ENCODE measurements at places on chromosomes 2 and 18.
A peak's percentile ranks its signal among the peaks of the same experiment; 100 is the strongest.

DNA sequence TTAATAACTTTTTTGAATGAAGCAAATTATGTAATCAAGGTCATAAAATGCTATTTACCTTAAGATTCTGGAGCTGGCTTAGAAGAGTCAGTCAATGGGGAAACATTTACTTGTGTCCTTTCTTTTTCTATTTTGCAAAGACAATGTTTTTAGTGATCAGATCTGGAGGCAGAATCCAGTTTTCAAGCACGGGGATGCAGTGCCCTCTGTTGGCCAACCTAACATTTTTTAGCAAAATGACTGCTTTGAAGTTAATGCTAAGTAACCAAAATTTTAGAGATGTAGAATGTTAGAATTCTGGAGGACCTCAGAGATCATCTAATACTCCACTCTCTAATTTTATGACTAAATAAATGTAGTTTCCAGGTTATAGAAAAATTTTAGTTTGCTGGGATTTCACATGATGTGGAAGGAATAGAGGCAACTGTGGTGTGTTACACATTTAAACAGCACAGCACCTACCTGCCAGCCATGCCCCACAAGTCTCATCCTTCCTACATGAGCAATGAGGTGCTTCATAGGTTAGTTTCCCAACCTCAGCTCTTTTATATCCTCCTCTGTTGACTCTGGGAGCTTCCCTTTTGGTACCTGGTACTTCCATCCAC lies 23.6 kb upstream of the SLC9A4 start:
- no peak for DNase-seq

DNA sequence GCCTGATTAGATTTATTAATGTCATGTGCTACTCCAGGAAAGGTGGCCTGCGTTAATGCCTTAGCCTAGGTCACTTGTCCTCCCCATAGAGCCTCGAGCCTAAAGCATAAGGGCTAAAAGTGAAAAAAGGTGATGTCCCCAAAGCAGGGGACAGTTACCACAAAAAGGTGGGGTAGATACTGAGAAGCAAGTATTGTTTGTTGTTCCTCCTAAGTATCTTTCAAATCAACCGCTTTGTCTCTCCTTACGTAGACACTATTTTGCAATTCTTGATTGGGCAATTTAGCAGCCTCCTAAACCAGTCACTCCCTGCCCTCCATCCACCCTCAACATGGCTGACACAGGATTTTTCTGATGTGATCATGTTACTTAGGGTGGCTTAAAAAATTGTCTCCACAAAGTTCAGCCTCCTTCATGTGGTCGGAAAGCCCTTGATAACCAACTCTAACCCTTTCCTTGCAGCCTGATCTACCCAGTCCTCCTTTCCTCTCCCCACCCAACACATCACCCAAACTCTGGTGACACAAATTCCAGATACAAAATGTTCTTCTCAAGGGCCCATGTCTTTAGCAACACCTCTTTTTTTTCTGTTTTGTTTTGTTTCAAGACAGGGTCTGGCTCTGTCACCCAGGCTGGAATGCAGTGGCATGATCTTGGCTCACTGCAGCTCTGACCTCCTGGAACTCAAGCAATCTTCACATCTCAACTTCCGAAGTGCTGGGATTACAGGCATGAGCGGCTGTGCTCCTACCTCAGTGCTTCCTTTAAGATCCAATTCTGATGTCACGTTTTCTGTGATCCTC lies 6.9 kb downstream of the INHA start:
- DNase-seq, result peak; percentile 12

GRCh38 chr2:56505885-56506284 lies 322.1 kb downstream of the CCDC85A start:
- DNase-seq, result no peak

DNA sequence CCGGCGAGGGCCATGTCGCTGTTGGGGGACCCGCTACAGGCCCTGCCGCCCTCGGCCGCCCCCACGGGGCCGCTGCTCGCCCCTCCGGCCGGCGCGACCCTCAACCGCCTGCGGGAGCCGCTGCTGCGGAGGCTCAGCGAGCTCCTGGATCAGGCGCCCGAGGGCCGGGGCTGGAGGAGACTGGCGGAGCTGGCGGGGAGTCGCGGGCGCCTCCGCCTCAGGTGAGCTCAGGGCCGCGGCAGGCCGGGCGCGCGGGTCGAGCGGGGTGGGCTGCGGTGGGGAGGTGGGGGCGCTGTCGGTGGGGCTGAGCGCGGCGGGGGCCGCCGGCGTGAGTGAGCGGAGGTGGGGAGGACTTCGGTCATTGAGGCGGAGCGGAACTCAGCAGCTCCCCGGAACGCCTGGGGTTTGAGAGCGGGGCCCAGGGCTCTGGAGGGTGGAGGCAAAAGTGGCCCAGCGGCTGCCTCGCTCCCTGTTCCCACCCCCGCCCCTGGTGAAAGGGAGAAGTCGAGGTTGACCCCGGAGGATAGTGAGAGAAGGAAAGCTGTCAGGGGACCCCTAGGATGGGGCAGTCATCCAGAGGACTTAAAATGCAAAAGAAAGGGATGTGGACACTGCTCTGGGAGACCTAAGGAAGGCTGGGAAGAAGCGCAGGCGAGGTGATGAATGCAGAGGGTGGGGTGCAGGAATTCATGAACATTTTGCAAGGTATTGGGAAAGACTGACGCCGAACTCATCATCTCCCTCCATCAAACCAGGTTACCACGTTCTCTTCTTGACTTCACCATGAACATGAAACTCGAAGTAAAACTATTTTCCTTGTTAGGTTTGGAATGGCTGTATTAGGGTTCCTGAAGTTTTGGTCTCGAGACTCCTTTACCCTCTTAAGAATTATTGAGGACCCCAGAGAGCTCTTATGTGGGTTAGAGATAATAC lies 633 bp downstream of the MALT1 start:
- DNase-seq, result no peak

DNA sequence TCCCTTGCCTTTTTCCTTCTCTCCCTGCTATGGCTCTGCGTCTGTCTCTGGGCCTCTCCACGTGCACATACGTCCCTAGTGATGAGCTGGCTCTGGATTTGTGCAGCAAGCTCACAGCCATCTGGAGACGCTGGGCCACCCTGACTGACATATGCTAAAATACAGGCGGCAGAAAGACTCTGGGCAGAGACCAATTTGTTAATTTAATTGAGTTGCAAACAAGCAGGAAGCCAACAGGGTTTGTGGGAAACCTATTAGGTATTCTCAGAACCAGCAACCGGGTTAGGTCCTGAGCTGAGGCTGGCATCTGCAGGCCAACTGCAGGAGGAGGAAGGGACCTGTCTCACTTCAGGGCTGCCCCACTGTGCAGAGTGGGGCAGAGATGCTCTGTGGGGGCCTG lies 53.5 kb upstream of the SMAD2 start:
- no peak for DNase-seq

DNA sequence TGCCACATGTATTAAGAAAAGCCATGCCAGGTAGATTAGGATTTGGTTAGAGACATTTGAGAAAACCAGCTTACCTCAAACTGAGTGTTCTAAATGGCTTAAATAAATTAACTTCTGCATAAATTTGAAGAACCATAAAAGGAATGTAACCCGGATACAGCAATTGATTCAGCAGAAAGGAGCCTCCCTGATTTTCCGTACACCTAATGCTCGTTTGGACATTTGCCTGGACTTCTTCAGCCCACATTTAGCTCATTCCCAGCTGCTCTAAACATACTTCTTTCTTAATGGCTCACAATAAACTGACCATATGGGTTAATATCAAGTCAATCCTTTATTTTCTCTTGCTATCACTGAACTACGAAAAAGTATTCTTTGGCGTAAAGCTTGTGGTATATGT lies 392.4 kb downstream of the ZNF516 start:
- no peak for DNase-seq

DNA sequence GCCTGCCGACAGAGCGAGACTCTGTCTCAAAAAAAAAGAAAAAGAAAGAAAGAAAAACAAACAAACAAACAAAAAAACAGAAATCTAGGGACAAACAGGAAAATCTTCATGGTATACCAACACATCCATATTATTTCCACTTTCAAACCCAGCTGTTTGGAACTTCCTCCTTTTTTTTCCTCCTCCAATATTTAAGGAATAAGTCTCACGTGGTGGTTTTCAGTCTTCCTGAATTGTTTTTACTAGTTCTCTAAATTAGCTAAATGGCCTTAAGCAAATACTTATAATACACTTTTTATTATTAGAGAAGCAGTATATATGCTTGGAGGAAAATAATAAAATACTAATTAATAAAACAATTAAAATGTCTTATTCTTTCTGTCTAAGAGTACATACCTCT lies 48.7 kb upstream of the GLS start:
- DNase-seq, result no peak

GRCh38 chr2:105385731-105386540 lies 12.9 kb downstream of the FHL2 start:
- no peak for DNase-seq

DNA sequence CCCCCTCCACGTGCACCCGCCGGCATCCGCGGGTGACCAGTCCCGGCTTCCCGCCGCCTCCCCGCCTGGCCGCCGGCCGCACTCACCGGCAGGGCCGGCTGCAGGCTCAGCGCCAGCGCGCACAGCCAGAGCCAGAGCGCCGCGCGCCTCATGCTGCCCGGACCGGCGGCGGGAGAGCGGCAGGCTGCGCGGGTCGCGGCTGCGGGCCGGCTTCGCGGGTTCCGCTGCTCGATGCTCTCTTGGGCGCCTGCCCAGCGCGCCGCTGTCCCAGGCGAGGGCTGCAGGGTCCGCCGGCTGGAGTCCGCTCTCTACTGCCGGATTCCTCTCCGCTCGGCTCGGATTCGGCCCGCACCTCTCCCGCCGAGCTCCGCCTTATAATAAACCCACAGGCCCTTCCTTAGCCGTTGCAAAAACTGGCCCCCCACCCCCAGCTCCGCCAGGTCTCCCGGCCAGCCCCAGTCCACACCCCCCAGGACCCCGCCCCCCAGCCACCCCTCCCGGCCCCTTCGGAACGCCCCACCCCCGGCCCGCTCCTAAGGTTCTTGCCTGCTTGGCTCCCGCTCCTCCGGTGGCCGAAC lies at the start of gene SDC1:
TSS of gene SDC1 (minus strand) at position 415 of the 578 bp plus-strand sequence. CDS start at position 152, 263 bp downstream.
- peak; percentile 57 for DNase-seq

GRCh38 chr2:23713351-23713750 lies 213.6 kb downstream of the ATAD2B start:
- DNase-seq, result no peak

DNA sequence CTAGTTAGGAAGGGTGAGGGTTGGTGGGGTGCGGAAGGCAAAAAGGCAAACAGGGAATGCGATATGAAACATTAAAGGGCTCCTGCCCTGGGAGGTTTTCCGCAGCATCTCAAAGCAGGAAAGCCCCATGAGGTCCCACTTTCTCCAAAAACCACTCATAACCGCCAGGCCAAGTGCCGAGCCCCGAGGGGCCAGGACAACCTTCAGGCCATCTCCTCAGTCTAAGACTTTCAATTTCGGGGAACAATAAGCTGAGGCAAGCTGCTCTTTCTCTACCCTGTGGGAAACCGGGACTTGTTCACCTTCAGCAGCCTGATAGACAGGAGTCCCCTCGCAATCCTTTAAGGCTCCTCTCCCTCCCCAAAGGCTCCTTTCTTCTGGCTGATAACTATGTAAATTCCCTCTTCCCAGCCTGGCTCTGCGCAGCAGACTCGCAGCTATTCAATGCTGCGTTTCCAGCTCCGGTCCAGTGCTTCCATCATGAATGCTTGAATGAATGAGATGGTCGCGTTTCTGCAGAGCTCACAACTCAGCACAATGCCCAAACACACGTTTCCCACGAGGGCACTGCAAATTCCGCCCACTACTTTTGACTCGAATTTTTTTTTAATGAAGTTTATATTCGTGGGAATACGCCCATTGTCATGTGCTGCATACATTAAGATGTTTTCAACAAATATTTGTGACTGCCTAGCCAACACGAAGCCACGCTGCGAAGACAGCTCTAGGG lies 1.4 kb downstream of the LAMA1 start:
- peak; percentile 14 for DNase-seq

DNA sequence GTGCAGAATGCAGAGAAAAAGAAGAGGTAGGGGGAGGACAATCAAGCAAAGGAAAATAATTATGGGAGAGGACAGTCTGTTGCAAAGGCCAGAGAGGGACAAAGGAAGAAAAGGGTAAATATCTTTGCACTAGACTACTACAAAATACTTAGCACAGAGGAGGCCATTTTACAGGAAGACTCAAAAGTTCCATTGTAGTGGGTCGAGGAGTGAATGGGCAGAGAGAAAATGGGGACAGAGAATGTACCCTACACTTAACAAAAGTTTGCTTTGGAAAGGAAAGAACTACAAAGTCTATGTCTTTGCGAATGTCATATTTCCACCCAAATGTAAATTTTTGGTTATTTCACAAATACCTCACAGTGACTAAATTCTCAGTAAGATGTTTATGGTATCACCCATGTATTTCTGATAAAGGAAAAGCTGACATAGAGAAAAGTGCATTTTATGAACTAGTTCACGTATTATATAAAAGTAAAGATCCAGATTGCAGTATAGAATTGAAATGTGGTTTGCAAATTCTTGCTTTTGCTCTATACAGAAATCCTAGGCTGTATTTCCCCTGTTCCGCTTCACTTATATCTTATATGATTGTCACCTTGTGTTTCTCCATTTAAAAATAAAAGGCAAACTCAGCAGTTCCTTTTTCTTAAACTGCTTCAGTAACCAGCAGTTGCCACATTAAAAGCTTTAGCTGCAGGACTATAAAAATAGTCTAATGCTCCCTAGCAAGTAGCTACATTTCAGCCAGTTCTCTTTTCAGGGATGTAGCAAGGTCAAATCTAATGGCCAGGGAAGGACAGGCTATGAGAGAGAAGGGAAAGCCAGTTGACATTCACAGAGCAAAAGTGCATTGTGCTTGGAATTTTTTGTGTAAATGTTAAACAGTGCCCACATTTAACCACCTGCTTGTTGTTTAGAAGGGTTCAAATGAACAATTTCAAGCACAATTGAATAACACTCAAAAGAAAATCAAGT lies 79.7 kb upstream of the CYTIP start:
- DNase-seq, result no peak

DNA sequence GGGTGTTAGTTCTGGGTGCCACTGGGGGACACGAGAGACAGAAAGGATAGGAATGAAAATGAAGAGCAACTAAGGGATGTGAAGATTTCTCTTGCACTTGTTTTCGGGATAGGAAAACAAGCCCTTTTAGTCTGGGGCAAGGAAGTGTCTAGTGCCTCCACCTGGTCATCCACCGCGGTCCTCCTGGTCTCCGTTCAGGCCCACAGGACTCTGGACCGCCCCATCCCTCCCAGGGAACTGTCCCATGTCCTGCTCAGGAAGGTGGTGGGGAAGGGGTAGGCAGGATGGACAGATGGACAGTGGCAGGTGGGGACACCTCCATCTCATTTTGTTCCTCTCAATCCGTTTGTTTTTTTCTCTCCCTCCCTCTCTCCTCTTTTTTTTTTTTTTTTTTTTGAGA lies 45.9 kb downstream of the AGAP1 start:
- DNase-seq, result no peak

- DNase-seq, result no peak
Observed at GRCh38 chr2:62587592-62587991, 81.6 kb upstream of the TMEM17 start.
